ENCODE measurements at places on chromosomes 6 and 20. TPM values are rescaled to one million over a fixed set of nuclear protein-coding genes. Genes with fewer than 3 reads are reported as not detected.

Gene FAM209B
- not detected for total RNA-seq

Gene SLC22A3
- 11.0 TPM for total RNA-seq

Gene PARD6B
- total RNA-seq = 11.7 TPM

Gene COL9A3
- total RNA-seq = 101 TPM

Gene BFSP1
- total RNA-seq = 3.3 TPM

Gene HAO1
- total RNA-seq = not detected

Gene TOP1
- total RNA-seq = 29.2 TPM

Gene LTB
- total RNA-seq = 2.1 TPM

GRCh38 chr6:52457096-52457495 is 37.0 kb downstream of the EFHC1 start:
- no peak for DNase-seq

GRCh38 chr20:45967551-45968080 is 4.4 kb downstream of the ZNF335 start:
- no peak for DNase-seq

GRCh38 chr20:58893355-58894120 is 41.0 kb downstream of the GNAS start:
- no peak for DNase-seq

GRCh38 chr6:56786256-56786655 is 143.6 kb upstream of the DST start:
- DNase-seq = no peak

DNA sequence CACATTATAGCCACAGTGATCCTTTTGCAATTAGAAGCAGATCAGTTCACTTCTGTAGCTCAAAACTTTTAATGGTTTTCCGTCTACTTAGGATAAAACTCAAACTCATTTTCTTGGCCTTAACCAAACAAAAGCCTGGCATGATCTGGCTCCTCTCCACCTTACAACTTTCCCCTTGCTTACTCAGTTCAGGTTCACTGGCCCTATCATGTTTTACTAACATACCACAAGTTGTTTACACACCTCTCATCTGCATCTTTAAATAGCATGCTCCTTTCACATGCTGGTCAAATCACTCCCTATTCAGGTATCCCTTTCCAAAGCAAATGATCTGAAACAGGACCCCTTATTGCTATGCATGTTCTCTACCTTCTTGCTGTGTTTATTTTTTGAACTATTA is 191.4 kb upstream of the FAM83B start:
- DNase-seq = peak; percentile 26

- DNase-seq = no peak
Measured at GRCh38 chr6:145690969-145691368, 44.4 kb downstream of the EPM2A start.

GRCh38 chr6:114339706-114340105 is 3.1 kb downstream of the HS3ST5 start:
- DNase-seq = no peak

DNA sequence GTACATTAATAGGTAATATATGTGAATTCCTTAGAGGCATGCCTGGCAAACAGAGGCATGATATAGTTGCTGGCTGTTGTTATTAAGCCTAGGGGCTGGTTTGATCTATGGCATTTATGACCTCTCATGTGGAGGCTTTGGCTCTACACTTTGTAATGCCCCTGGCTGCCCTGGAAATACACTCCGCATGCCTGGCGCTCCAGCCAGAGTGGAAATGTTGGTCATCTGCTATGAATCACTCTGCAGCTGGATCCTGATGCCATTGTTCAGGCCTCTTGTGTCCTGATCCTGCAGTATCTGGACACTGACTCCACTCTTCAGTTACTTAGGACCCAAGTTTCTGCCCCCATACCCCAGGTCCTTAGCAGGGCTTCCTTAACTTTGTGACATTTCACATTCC is 200.5 kb upstream of the PCSK2 start:
- no peak for DNase-seq

- DNase-seq = no peak
Measured at GRCh38 chr6:146550911-146551310, 7.3 kb downstream of the RAB32 start.

DNA sequence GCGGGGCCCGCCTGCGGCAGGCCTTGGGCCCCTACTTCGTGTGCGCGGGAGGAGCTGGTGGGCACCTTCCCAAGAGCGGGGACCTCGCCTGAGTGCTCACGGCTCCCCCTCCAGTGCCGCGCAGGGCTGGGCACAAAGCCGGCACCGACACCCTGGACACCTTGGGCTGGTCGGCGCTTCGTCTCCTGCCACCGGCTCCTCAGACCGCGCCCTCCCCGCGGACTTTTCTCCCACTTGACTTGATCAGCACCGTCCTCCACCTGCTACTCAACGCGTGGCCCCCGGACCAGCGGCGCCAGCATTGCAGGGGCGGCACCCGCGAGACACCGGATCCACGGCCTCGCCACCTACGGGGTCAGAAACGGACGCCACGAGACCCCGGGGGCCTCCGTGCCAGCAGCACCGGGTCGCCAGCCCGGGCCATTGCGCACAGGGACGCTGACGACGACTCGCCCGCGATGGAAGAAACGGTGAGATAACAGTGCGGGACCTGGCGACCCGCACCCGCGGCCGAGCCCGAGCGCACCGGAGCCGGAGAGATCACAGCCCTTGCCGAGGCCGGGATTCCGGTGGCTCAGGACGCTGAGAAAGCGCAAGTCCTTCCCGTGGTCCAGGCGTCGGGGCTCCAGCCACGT is 154.2 kb downstream of the DLL1 start:
- no peak for DNase-seq

DNA sequence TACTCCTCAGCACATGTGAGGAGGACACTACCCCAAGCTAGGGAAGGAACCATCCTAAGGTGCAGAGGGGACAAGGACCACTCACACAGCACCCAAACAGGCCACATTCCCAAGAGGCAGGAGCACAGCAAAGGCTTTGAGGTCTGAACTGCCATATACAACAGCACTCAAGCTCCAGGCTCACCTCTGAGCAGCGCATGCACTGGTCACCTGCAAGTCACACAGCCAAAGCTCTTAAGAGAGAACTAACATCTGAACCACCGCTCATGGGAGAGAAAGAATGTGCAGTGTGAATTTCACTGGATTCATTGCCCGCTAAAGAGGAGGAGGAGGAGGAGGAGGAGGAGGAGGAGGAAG is 31.0 kb downstream of the NPEPL1 start:
- no peak for DNase-seq

- no peak for DNase-seq
Measured at GRCh38 chr6:154737424-154737823, 4.2 kb downstream of the SCAF8 start.

DNA sequence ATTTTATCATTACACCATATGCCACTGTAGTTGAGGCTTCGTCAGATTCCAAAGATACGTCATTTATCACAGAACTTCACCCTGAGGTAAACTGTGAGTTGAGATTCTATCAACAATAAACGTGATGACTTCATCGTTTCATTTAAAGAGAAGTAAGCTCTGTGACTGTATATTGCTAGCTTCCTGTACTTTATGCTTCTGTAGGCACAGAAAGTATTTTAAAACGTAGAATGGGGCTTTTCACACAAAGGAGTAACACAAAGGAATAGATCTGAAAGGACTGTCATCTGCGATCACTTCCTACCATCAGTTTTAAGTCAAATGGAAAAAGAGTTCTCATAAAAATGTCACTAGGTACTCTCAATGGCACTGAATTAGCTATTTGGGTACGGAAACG is 234.4 kb upstream of the MCHR2 start:
- DNase-seq = no peak

- no peak for DNase-seq
Measured at GRCh38 chr6:35049900-35050756, 91.0 kb downstream of the TCP11 start.

DNA sequence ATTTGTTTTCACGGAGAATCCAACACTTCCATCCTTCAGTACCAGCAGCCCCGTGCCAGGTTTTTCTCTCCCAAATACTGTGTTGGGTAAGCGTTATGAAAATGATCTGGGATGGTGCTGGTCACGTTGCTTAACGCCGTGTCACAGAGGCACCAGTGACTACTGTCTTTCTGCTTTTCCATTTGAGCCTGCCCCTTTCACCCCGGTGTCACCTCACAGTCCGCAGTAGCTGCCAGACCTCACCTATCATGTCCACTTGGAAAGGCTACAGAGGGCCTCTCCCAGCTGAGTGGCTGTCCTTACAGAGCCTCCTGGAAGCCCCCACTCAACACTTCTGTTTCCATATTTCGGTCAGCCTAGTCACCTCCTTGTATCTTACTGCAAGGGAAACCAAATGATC is 176.5 kb upstream of the ARID1B start:
- no peak for DNase-seq

DNA sequence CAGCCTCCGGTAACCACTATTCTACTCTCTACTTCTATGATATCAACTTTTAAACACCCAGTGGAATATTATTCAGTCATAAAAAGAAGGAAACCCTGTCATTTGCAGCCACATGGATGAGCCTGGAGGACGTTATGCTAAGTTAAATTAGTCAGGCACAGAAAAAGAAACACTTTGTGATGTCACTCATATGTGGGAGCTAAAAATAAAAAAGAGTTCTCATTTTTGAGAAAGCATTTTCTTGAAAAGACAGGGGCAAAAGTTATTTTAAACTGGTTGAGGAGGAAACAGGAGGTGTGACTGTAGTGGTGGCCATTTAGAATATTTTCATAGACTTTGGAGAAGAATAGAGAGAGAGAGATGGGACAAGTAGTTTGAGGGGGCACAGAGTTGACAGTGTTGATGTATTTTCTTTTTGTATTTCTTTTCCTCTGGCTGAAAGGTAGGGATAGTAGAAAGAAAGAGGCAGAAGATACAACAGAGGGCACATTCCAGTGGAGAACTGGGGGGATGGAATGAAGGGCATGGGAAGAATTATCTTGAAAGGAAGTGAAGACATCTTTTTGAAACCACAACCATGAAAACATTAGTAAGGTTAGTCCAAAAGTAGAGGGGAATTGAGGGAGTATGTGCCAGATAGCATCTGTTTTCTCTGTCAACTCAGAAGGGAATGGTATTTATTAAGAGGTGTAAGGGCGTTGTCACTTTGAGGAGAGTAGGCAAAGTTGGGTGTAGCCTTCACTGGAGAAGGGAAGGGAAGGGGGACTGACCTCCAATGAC is 181.3 kb upstream of the GMDS start:
- no peak for DNase-seq

GRCh38 chr6:24359640-24360454 is 2.0 kb upstream of the DCDC2 start:
- DNase-seq = peak; percentile 64

All from urinary bladder (tissue), 4 donors.